Stimulated activated CD8-positive, alpha-beta memory T cell treated with anti-CD3 and anti-CD28 coated beads, Interleukin-2, amount 100 ng/mL, for 1 hour (primary cell): ENCODE measurements at places on chromosomes 1 and 21.

GRCh38 chr21:41664881-41665765, 101.7 kb downstream of the RIPK4 start:
- no peak for DNase-seq

DNA sequence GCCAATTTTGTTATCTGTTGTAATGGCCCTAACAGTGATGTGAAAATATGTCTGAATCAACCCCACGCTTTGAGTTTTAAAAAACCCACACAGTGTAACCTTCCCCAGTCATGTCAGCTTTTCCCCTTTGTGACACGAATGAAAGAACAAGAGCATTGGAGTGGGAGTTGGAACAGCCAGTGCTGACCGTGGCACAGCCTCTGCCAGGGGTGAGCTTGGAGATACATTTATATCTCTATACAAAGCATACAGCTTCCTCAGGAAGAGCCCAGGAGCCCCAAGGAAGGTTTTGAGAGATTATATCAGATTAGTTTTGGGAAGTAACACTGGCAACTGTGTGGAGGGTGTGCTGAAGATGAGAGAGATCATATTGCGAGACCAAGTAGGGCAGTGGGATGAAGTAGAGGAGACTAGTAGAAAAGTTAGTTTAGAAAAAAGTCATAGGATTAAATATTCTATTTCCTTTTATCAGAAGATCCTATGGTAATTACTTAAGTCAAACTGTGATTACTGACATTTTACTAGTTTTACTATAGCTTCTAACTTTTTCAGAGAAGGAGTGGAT, 15.9 kb downstream of the LRRC8B start:
- no peak for DNase-seq

GRCh38 chr1:177429234-177429633, 258.5 kb downstream of the BRINP2 start:
- DNase-seq, result no peak

DNA sequence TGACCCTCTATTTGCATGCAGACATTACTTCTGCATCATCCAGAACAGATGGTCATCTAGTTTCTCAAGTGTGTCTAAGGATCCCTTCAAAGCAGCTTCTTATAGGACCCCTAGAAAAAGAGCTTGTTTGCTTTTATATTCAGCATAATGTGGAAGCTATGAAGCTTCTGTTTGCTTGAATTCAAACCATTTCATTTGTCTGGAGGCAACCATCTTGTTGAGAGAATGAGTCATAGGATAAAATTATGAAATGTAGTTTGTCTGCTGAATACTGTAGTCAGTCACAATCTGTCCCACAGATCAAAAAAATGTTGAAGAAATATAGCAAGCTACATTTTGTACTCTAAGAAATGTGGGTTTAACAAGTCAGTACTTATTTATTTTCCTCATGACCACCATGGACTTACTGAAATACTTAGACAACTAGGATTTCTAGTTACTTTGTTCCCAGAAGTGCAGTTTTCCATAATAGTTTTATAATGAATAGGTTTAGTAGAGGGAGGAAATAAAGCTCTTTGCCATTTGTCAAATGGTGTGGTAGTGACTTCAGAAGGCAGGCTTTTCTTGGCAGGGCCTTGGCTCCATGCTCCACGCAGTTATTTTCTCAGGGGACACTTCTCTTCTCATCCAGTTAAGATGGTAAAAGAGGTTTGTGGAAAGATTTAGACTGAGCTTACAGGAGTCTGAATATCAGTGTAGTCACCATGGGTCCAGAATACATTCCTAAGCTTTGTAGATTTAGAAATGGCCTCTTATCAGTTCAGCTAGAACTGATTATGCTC, 74.8 kb upstream of the DEPDC1 start:
- no peak for DNase-seq

DNA sequence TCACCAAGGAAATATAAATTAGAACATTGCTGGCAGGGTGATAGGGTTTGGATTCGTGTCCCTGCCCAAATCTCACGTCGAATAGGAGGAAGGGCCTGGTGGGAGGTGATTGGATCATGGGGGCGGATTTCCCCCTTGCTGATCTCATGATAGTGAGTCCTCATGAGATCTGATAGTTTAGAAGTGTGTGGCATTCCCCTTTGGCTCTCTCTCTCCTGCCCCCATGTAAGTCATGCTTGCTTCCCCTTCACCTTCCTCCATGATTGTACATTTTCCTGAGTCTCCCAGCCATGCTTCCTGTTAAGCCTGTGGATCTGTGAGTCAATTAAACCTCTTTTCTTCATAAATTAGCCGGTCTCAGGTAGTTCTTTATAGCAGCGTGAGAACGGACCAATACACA, 60.6 kb downstream of the VPS26C start:
- no peak for DNase-seq

DNA sequence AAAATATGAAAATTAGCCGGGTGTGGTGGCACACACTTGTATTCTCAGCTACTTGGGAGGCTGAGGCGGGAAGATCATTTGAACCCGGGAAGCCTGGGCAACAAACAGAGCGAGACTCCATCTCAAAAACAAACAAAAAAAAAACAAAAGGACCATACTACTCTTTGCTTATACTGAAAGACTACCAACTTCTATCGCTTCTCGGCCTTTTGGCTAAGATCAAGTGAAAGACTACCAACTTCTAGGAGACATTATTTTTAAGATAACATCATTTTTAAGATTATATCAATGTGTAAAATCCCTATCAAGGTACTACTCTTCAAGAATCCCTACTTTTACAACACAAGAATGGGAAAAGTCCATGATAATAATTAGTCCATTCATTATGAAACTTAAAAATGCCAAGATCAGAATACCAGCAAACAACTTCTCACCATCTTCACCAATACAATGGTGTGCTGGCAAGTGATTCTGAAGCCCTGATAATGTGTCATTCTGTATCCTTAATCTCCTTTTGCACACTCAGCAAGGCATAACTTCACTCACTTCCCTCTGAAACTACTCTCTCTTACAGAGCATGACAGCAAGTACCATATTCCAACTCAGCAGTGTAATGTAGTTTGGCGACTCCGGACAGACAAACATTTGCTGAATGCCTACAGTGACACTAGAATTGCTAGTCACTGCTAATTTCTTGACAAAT, 1.7 kb downstream of the PTP4A2 start:
- no peak for DNase-seq

DNA sequence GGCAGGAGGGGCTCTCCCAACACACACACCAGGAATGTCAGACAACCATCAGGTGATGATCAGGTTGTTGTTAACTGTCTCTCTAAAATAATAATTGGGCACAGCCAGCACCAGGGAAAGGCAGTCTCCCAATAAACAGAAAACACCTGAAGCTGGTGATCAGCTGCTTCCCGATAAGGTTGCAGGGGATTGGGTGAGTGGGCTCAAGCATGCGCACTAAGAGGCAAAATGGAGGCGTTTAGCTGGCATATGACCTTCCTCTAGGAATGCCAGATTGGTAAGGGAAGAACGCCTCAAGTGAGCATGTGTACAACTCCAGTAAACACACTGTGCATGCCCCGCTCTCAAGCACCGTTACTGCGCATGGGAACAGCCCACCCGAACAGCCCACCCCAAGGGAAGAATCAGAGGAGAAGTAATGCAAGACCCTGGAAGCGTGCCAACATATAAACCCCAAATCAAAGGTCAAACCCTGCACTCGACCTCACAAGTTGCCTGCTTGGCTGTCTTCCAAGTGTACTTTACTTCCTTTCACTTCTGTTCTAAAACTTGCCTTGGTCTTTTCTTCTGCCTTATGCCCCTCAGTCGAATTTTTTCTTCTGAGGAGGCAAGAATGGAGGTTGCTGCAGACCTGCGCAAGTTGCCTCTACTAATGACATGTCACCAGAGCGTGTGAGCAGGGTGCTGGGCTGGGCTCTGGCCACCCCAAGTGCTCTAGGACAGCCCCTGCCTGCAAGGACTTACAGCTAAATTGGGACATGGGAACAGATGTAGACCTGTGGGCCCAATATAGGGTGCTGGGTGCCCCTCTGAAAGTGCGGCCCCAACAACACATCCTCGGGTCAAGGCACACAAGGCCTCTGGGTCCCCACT, 200.8 kb downstream of the RHOU start:
- no peak for DNase-seq

GRCh38 chr1:186429017-186429416, 31.9 kb downstream of the PDC start:
- DNase-seq, result no peak

DNA sequence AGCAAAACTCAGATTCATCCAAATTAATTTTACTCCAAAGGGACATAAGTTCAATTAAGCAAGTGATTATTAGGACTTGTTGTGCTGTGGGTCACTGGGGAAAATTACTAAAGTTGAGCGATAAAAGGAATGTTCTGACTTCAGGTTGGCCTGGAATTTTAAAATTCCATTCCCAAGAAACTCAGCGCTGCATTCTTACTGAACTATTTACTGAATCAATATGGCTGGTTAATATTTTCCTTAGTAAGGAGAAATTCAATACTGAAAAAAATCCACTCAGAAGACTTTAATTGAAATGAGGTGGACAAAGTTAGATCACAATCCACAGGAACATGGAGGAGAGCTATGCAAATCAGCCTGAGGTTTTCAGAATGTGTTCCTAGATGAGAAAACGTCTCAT, 578.9 kb upstream of the NR5A2 start:
- no peak for DNase-seq

- DNase-seq, result no peak
These were observed 126.2 kb downstream of the GIPC2 start for GRCh38 chr1:78171736-78172590.

GRCh38 chr1:7811476-7811875, 27.4 kb downstream of the PER3 start:
- DNase-seq, result no peak
